ENCODE measurements at places on chromosomes 5 and 9.

DNA sequence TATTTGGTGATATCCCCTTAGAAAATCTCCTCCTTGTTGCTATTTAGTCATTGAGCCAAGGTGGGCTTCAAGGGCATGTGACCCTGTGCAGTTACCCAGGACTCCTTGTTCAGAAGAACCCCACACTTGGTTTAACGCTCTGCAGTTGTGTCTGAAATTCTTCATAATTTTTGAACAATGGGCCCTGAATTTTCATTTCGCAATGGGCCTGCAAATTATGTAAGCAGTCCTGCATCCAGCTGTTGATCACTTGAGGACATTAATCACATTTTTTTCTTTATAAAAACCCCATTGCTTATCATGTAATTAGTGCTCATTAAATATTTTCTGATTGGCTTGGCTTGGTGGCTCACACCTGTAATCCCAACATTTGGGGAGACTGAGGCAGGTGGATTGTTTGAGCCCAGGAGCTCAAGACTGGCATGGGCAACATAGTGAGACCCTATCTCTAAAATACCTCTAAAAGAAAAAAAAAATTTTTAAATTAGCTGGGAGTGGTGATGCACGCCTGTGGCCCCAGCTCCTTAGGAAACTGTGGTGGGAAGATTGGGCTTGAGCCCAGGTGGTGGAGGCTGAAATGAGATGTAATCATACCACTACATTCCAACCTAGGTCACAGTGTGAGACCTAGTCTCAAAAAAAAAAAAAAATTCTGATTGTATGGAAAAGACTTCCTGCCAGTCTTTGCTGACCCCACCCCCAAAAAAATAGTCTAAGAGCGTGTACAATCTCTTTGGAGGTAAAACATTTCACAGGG is 194.2 kb upstream of the HAPLN1 start:
- no peak for DNase-seq

DNA sequence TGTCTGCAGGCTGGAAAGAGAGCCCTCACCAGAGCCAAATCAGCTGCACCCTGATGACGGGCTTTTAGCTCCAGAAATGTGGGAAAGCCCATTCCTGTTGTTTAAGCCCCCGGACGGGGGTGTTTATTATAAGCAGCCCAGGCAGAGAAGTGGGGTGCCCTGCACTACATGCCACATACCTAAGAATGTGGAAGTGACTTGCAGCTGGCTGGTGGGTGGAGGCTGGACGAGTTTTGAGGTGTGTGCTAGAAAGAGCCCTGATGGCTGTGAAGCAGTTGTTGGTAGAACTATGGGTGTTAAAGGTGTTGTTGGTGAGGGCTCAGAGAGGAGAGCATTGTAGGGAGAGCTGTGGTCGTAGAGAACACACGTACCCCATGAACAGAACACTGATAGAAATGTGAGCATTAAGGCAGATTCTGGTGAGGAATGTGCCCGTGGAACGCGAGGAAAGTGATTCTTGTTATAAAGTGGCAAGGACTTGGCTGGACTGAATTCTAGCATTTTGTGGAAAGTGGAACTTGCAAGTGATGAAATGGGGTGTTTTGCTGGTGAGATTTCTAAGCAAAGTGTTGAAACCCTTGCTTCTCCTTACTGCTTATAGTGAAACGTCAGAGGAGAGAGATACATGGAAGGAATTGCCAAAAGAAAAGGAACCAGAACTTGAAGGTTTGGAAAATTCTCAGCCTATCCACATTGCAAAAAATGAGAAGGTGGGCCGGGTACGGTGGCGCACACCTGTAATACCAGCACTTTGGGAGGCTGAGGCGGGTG is 38.9 kb downstream of the AHRR start:
- no peak for DNase-seq

DNA sequence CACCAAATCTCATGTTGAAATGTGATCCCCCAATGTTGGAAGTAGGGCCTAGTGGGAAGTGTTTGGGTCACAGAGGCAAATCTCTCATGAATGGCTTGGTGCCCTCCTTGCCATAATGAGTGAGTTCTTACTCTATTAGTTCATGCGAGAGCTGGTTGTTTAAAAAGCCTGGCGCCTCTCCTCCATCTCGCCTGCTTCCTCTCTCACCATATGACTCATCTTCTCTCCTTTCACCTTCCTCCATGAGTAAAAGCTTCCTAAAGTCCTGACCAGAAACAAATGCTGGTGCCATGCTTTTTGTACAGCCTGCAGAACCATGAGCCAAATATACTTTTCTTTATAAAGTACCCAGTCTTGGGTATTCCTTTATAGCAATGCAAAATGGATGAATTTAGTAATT is 20.9 kb upstream of the ARHGAP26 start:
- DNase-seq: no peak

DNA sequence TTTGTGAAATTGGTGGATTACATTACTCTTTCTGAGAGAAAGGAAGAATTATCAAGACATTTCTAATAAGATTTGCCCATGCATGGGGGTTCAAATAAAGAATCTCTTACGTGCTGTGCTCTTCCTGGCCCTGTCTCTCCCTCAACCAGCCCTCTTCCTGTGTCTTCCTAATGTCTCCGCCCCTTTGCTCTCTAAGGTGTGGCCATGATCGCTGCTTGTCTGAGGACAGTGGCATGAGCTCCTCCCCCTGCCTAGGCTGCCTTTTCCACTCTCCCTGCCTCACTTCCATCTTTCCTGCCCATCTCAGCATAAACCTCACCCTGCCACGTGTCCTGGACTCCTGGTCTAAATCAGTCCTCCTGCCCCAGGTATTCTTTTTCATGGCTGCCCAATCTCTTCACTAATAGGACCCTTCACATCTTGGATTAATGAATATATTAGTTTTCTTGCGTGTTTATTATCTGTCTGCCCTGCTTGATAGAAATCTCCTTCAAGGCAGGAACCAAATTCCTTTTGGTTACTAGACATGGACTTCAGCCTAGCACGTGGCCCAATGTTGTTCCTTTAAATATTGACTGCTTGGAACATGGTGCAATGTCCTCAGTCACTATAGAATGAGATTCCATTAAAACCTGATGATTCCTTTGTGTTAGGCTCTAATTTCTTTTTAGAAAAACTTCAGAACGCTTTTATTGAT is 122.3 kb downstream of the MTRR start:
- no peak for DNase-seq

GRCh38 chr9:31574006-31574765 is 810.3 kb upstream of the ACO1 start:
- DNase-seq: no peak

DNA sequence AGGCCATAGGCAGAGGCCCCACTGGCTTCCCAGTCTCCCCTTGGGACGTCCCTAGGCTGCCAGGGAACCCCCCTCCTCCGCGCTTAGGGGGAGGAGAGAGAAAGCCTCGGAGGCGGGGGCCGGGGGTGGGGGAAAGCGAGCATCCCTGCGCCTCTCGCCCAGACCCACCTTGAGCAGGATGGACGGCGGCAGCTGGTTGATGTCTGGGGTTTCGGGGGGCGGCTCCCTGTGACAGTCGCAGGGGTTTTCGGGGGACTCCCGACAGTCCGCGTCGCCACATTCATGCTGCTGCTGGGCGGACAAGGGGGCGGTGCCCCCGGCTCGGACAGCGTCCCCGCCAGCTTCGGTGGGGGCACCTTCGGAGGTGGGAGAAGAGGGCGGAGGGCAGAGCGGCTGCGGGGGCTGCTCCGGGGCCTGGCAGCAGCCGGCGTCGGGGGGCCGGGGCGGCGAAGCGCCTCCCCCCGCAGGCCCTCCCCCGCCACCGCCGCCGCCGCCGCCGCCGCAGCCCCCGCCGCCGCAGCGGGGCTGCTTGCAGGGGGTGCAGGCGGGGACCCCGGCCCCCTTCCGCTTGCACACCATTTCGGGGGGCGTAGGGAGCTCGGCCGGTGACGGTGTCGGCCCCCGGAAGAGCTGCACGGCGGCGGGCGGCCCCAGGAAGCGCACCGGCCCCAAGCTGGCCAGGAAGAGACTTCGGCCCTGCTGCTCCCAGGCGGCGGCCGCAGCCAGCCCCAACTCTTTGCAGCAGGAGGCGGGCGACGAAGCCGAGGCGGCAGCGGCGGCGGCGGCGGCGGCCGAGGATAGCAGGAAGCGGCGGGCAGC is 1.2 kb downstream of the FBXL17 start:
- peak; percentile 45 for DNase-seq

DNA sequence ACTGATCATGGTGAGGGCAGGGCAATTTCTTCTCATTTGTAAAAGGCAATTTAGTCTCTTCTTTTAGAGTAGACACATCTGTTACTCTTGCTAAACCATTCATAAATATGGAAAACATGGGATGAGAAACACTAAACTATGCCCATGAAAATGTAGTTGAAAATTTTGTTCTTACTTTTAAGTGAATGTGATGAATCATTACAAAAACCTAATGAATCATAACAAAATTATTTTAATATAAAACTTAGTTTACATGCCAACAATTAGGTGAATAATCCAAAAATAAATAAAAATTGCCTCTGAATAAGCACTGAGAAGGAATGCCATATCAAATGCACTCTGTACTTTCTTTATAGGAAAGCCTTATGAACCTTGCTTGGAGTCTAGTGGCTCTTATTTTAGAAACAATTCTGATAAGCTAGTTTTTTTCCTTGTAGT is 297.7 kb upstream of the EFNA5 start:
- no peak for DNase-seq

- DNase-seq: no peak
Observed at GRCh38 chr9:87824216-87824875, 58.3 kb upstream of the SPATA31E1 start.

DNA sequence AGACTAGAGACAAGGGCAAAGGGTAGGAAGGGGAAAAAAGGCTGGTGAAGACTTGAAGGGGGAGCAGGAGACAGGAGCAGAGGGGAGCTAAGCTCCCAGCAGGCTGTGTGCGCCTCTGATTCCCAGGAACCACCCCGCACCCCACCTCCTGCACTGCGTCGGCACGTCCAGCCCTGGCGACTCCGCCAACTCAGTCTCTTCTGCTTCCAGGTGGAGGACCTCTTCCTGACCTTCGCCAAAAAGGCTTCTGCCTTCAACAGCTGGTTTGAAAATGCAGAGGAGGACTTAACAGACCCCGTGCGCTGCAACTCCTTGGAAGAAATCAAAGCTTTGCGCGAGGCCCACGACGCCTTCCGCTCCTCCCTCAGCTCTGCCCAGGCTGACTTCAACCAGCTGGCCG is 30.5 kb downstream of the DYNC2I2 start:
- DNase-seq: no peak

DNA sequence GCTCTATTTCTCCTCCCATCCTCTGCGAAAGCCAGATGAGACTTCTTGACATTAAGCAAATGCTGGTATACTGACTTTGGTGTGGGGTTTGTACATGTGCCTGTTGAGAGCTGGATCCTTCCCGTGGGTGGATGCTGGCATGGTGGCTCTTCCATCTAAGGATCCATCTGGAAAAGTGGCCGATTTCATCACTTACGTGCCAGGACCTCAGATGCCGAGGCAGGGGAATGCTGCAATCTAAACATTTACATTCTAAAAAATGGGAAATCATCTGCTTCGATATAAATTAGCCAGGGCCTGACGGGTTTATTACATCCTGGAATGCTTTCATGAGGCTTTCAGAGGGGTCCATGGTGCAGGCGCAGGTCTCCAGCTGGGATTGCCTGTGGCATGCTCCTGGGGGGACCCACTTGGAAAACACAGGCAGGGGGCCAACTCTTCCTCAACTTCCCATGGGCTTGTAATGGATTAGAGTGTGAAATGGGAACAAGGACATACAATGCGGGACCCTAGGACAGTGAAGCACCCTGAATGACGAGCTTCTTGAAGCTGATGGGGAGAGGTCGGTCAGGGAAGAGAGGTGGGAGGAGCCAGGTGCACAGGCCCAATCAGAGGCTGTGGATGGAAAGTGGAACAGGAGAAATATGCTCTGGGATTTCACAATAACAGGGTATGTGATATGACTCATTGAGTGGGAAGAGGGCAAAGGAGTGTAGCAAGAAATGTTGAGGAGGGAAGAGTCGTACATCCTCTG is 105.5 kb upstream of the PITX1 start:
- DNase-seq: no peak

DNA sequence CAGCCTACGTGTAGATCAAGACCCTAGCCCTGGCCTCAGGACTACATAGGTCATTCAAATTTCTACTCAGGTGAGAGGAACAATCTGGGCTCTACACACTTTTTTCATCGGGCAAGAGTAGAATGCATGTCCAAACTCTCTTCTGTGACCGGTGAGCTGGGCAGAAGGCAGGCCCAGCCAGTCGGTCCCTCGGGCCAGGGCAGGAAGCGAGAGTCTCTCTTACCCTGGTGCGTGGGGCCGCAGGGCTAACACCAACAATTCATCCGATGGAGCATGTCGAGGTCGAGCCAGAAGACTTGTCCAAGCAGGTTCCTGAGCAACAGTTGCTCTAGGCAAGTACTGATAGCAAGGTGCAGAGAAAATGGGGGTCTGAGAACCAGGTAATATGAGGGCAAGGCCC is 88.5 kb downstream of the KLHL3 start:
- no peak for DNase-seq

DNA sequence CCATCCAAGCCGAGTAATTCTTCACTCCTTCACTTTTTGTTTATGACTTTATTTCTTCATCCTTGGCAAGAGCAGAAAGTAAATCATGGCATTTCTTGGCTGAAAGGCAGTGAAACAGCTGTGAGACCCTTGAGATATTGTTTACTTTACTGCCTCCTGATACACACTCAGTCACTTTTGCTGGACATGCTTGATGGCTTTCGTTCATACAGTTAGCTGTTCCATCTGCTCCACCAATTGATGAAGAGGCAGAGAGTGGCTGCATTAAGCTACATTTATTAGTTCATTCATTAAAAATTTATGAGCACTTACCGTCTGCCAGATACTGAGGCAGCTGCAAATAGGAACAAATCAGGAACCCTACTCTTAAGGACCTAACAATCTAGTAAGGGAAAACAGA is 184.4 kb upstream of the OR13F1 start:
- DNase-seq: no peak

DNA sequence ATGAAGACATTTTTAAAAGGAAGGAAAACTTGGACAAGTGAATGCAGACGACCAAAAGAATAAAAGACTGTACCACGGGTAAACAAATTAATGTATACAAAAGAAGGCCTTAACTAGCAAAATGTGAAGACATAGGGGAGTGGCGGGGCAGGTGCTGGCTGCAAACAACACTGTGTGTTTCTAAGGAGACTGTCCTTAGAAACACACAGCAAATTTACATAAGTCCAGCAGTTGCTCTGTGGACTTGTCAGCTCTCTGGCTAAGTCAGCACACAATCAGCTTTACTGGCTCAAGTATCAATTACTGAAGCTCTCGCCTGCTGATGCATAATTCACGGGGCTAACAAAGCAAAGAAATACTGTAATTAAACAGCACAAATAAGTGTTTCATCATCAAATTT is 24.8 kb downstream of the PTBP3 start:
- no peak for DNase-seq

- no peak for DNase-seq
Observed at GRCh38 chr5:137372773-137373160, 126.4 kb downstream of the SPOCK1 start.

- no peak for DNase-seq
Observed at GRCh38 chr9:121464968-121465367, 34.7 kb downstream of the GGTA1 start.
